ENCODE measurements at places on chromosomes 3 and 15. TPM values are rescaled to one million over a fixed set of nuclear protein-coding genes. Genes with fewer than 3 reads are reported as not detected.
A peak's percentile ranks its signal among the peaks of the same experiment; 100 is the strongest.

The SYNPR gene
- not detected for total RNA-seq

DNA sequence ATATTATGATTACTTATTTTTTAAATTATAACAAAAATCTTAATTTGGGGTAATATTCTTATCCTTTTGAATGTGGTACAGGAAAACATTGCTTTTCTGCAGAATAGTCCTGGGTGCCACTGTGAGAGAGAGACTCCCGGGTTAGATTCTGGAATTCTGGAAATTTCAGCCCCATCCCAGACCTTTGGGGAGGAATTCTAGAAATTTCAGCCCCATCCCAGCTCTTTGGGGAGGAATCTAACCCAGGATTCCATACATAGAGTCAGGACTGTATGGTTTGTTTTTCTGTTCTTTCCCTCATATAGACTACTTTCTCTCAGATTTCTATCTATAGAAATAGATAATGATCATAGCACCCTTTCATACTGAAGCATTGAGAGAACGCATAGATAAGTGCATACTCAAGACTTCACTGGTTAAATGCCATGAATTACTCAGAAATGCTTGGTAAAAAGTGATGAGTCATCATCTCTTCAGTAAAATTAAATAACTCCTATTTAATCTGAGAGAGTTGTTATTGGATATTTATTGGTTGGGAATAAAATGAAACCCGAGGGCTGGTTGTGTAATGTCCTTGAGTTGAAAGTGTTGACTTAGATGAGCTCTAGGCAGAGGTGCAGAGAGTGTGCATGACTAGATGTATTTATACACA, 8.3 kb downstream of the EIF2AK4 start:
- no peak for DNase-seq

GRCh38 chr3:10981961-10982360, 10.6 kb upstream of the SLC6A1 start:
- no peak for DNase-seq

GRCh38 chr3:87207460-87207859, 19.6 kb upstream of the CHMP2B start:
- no peak for DNase-seq

GRCh38 chr3:126082362-126083137, 1.4 kb downstream of the SLC41A3 start:
- DNase-seq: no peak

DNA sequence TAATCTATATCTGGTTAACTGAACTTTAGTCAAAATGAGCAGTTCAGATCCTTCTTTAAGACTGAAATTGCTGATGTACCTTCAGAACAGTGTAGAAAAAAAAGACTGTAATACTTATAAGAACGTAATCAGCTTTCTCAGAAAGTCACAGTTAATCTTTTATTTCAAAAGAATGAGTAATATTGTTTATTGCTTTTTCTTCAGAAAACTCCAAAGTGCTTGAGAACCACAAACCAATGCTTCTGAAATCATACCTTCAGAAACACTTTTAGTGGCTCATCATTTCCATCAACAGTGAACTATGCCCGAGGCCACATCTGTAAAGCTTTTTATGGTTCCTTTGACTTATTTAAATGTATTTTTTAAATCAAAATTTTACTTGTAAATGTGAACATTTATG, 33.3 kb upstream of the CLASP2 start:
- no peak for DNase-seq

GRCh38 chr3:52188556-52188955, 9.4 kb upstream of the ALAS1 start:
- no peak for DNase-seq

DNA sequence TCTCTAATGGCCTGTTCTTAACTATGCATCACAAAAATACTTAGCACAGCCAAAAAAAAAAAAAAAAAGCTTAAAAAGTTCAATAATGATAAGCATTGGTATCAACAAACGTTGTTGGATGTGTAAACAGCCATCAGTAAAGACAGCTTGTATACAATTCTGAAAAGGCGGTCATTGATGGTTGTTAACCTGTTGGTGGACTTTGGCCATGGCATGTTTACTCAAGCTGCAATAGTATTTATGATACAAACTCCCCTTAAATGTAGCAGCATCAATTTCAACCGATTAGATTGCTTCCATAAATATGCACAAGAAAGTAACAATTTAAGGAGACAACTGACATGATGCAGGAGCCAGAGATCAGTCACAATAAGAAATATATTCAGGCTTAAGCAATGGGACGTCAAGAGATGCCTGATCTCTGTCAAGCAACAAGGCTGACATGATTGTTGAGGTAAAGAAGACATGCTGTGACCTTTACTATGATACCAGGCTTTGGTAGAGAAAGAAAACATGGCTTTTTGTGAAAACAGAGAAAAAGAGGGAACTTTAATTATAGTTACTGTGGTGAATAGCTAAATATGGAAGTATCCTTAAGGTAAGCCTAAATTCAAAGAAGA, 14.2 kb upstream of the SLC7A14 start:
- DNase-seq: no peak

DNA sequence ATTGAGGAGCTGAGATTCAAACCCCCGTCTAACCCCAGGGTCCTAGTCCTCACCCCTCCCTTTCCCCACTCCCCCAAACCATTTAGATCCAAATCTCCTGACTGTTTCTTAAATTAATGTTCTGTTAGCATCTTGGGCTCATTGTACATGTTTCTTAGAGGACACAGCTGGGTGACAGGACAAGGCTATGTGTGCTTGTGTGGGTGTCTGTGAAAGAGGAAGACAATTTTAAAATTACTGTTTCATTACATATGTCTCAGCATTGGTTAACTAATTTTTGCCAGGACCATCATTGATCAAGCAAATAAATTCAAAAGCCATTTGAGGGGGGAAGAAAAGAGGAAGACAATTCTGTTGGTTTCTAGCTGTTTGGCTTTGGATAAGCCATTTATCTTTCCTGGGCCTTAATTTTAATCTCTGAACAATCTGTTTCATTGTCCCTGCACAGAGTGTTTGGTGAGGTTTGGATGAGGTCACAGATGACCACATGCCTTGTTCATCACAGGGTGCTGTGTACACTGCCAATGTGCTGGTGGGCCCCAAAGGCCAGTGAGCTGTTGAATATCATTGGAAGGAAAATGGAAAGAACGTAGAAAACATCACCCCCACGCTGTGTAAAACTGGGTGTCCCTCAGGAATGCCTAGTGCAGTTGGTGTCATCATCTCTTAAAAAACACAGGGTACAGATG, 51.9 kb downstream of the RPLP1 start:
- no peak for DNase-seq

DNA sequence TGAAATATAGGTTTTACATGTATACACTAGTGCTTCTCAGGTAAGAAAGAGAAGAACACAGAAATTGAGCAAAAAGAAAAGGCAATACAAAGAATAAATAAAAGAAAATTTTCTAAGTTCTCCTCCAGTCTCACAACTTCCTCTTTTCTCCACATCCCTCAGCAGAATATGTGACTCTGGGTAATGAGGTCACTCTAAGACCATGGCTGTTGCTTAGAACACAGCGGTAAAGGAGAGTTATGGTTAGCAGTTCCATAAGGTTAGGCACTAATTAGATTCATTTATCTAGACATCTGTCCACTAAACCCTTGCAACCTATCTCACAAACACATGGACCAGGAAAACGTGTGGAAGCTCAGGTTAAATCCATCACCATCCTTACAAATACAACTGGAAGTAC, 47.9 kb downstream of the IGSF11 start:
- no peak for DNase-seq

DNA sequence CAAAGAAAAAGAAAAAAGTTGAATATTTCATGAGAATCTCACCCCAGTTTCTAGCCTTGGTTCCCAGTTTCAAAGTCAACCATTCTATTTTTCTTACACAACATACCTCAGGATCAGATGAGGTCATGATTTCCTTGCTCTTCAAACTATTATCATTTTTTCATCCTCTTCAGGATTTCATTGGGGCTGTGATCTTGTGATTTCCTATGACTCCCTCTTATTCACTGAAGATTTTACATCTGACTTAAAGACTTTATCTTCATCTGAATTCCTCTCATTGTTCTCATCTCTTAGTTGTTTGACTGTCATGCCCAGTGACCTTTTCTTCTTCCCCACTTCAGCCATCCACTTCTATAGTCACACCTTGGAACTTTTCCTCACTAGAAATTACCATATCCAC, 3.1 kb upstream of the C3orf33 start:
- DNase-seq: no peak

DNA sequence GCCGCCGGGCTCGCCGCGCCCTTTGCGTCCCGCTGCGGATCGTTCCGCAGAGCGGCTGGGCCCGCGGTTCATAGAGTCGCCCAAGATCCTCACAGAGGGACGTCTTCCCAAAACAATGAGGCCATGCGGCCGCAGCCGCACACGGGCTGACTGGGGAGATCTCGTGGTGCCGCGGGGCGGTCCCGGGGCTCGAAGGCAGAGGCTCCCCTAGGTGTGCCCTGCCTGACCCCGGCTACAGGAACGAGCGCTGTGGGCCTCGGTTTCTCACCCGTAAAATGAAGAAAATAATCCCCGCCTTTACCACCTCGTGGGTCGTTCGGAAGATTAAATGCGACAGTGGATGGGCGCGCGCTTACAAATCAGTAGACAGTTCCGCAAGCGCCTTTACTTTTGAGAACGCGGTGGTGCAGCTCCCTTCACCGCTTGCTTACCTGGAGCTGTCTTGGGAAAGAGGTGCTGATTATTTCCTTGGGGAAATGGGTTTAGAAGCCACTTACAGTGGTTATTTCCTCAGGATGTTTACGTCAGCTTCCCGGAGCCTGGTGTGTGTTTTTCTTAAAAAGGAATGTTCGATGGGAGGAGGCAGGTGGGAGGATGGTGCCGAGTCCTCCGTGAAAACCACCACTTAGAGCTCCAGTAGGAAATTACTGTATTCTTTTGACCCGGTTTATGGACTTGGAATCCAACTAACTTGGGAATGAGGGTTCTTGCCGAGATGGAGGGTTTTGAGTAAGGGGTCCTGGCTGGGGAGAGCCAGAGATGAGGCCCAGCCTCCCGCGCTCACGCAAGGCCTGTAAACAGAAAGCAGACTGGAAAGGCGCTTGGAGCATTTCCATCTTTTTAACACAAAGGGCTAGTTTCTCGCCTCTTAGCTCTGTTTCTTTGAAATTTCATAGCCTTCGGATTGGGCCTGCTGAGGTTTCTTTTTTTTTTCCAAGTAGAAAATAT, 1.9 kb upstream of the MEX3B start:
- DNase-seq: no peak

DNA sequence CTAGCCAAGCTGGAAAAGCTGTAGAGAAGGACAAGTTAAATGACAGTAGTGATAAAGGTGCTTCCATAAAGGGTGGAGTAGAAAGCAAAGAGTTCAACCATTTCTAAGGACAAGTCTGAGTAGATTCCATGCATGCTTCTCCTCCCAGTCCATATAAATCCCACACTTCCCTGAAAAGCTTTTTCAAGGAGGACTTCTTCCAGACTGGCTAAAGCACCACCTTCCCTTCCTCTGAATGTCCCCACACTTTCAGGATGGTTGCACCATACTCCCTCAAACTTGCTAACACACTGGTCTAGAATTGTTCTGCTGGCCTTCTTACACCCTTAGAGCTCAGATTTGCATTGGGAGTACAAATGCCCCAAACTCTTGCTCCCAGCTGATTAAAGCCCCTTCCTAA, 40.9 kb downstream of the FBN1 start:
- no peak for DNase-seq

The MORC1 gene
- total RNA-seq: not detected

GRCh38 chr3:182527745-182528144, 265.6 kb upstream of the ATP11B start:
- DNase-seq: no peak

DNA sequence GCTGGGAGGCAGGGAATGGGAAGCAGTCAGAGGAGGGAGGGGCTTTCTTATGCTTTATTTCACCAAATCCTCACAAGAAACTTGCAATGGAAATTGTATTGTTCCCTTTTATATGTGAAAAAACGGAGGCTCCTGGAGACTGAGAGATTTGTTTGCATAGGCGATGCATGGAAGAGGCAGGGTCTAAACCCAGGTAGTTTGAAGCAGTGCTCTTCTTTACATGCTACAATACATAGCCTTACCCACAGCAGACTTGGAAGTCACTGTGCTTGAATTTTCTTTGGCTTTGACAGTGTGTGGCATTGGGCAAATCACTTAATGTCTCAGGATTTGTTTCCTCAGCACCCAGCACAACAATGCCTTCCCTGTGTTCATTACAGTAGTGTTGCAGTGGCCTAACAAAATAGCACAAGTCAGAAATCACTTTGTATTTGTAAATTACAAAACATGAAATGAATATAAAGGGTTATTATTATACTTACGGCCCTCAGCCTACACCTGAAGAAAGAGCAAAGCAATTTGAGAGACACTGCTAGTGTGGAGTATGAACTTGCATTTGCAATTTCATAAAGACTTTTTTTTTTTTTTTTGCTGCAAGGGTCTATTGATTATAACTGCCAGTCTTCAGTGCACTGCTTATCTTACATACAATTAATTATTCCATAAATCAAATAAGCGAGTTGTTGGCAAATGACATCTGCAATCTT, 646.4 kb upstream of the KCNMB2 start:
- DNase-seq: no peak

The CLDN16 gene
- not detected for total RNA-seq

- DNase-seq: peak; percentile 79
Measured at GRCh38 chr3:4720316-4721075, 227.3 kb downstream of the ITPR1 start.

DNA sequence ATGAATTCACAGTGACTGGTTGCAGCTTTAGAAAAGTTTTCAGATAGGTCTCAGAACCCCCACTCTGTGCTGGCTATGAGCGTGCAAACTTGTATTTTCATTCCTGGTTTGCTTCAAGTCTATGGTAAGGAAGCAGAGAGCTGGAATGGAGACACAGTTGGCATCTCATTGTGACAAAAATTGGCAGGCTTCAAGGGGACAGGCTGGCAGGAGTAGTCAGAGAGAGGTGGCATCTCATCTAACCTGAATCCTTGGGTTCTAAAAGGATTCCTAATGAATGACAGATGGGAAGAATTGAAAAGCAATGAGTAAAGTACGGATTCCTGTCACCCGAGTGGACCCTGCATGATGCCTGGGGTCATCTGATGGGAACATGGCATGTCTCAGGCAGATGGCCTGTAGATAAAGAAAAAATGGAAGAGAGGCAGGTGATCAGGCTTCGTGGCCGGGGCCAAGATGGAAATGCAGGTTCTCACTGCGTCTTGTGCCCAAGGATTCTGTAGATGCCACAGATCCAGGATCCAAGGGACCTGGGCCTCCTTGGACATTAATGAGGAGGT, 89.4 kb upstream of the ABHD17C start:
- DNase-seq: no peak

The ATP13A4 gene
- 0.64 TPM for total RNA-seq

Data from breast epithelium (tissue), 4 donors.